Mesothelial cell of epicardium (in vitro differentiated cells): ENCODE measurements at places on chromosomes 12 and 14.

GRCh38 chr12:118680356-118680963, 300.9 kb upstream of the SRRM4 start:
- no peak for DNase-seq

- DNase-seq = no peak
These were observed 9.7 kb downstream of the NFATC4 start for GRCh38 chr14:24377657-24378056.

DNA sequence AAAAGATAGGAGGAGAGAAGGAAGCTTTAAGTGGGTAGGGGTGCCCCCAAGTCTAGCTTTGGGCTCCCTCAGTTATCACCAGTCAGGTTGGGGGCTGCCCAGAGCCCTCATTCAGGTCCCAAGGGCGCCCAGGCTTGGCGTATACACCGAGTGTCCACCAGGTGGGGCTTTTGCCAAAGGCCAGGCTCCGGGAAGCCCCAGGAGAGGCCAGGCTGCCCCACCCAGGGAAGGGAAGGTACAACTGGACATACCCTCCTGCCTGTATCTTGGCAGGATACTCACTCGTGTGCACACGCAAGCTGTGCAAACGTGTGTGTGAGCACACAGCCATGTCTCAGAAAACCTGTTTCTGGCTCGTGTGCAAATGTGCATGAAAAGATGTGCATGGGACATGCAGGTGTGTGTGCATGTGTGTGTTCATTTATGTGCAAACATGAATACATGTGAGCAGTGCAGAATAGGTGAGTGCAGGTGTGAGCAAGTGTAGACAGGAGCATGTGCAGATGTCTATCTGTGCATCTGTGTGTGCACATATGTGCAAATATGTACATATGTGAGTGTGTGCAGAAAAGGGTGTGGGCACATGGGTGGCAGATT, 103.9 kb upstream of the MYL2 start:
- peak; percentile 79 for DNase-seq

- DNase-seq = no peak
These were observed 165.5 kb upstream of the NOS1 start for GRCh38 chr12:117526757-117527478.

DNA sequence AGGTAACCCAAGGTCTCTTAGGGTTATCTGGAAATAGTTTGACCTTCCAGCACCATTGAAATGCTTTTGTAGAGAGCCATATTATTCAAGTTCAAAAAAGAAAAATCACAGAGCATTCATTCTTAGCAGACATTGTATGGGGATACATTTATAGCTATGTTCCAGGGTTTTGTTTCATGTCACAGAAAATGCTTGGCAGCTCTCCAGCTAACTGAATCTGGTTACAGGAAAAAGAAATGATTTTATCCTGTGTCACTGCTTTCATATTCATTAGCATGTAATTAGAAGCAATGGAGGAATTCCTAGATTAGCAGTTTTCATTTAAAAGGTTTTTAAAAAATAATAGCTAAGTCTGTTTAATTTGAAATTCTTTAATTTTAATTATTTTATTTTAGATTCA, 78.9 kb downstream of the SNAPC1 start:
- DNase-seq = no peak

DNA sequence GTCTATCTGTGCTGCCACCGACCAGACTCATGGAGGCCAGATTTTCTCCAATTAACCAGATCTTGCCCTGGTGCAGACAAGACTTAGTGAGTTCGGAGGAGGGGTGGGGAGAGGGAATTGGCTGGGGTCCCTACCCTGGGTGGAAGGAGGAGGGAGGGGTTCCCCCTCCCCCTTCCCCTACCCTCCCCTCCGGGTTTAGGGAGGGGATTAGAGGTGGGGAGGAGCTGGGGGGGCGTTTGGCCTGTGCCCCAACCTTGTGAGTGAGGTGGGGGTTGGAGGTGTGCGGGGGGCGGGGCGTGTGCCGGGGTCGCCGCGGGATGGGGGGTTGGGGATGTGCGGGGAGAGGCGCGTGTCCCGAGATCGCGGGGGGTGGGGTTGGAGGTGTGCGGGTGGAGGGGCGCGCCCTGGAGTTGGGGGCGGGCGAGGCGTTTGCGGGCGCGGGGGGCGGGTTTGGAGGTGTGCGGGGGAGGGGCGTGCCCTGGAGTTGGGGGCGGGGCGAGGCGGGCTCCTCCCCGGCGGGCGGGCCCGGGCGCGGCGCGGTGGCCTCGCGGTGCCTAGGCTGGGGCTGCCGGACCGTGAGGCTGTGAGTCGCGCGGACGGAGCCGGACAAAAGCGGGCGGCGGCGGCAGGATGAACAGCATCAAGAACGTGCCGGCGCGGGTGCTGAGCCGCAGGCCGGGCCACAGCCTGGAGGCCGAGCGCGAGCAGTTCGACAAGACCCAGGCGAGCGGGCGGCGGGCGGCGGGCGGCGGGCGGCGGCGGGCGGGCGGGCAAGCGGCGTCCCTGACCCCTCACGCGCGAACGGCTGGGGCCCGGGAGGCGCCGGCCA, at the start of gene HIP1R:
Gene HIP1R, plus strand, starts transcription at position 537 of the 829 bp plus-strand sequence. Its CDS starts 94 bp downstream, at position 631.
- DNase-seq = no peak

DNA sequence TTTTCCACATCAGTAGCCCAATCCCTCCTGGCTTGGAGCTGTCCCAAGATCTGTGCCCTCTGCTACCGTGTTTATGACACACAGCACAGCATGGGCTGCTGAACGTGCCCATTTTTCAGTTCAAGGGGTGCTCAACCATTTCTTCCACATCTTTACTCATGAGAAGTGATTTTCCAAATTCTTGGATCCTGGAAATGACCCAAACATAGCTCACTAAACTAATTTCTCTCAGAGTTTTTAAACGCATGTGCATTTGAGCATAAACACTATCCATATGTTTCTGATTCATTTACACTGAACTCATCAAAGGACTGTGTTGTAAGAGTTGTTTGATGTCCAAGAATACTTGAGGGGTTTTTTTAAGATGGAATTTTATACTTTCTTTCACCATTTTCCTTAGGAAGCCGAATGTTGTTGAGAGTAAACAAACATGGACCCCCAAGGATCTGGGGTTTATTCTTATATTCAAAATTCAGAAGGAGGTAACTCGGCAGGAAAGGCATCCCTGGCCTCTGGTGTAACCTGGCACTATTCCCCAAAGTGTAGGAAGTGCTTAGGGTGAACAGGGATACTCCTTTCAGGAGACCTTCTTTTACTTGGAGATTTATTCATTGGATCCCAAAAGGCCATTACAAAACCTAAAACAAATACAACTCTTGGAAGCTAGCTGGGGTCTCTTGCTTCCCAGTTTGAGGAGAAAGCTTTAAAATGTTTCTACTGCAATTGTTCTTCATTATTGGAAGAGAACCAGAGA, 215.0 kb downstream of the BMP4 start:
- no peak for DNase-seq

GRCh38 chr14:54451121-54451601, 10.0 kb upstream of the CNIH1 start:
- no peak for DNase-seq

DNA sequence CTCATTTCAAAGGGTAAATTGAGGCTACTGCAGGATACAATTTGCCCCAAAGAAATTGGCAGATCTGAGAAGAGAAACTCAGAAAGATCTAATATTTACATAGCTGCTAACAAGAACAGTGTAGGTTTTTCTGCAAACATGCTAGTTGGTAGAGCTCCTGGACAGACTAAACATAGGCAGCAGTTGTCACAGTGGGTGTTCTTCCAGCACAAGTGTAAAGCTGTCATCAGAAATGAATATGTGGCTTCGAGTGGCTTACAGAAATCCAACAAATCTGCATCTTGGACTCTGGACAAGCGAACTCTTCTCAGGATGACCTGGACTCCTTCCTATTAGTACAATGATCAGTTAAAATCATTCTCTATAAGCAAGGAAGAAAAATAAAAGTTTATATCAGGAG, 5.9 kb downstream of the CBX5 start:
- DNase-seq = no peak

DNA sequence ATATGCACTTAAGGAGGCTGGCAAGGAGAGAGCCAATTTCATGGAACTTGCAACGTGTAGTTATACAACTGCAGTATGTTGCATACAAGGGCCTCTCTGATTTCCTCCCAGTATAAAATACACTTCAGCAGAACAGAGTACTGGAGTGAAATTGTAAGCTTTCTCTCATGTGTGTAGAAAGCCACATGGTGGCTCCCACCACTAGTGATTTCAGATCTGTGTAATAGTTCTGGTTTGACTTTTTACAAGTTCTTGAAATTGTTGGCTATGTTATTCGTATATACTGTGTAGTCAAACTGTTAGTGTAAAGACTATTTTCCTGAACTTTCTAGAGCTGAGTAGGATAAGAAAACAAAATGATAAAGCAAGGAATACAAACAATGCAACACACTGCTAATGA, 16.4 kb upstream of the LMO3 start:
- DNase-seq = no peak

- no peak for DNase-seq
These were observed 1.1 kb downstream of the CNIH1 start for GRCh38 chr14:54440037-54440436.

GRCh38 chr12:57401165-57401564, 29.7 kb downstream of the R3HDM2 start:
- DNase-seq = no peak

GRCh38 chr14:41607966-41608663, 1.4 kb downstream of the LRFN5 start:
- peak; percentile 47 for DNase-seq

DNA sequence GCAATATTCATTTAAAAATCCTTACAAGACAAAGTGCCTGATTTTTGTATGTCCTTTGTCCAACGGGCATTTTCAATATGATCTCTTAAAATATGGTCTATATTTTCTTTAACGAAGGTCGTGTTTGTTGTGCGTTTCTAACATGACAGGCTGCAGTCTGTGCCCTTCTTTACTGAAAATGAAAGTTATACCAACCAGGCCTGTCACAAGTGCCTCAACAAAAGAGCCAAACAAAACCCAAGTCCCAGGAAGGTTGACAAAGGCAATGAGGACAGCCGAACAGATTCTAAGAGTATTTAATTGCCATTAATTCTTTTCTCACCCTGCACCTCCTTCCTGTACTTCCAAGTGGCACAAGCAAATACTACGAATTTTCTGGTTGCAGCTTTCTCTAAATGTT, 13.9 kb downstream of the PAX9 start:
- no peak for DNase-seq

DNA sequence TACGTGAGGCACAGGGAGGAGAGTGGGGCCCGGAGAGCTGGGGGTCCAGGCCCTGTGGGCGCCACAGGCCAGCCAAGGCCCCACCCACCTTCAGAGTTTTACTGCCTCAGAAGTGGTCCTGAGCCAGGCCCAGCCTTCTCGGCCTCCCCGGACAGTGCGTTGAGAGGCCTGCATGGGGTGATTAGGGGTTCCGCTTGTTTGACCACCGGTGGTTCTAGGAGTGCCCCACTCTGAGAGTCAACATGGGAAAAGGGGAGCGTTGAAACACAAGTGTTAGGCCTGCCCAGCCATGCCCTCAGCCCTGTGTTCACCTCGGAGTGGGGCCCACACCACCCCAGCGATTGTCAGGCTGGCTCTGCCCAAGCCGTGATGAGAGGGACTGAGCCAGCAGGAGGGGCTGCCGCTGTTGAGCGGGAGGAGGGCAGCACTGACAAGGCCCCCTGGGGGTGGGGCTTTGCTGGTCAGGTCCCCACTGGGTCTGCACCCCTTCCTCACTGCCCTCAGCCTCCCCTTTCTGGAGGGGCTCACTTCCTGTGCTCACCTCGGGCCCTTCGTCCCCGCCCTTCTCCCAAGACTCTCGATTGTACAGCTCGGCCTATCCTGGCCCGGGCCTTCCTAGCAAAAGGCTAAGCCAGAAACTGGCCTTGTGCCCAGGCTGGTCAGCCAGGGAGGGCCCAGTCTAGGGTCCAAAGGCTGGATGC, 4.8 kb downstream of the CKB start:
- no peak for DNase-seq

GRCh38 chr14:101032433-101032832, 128.9 kb upstream of the RTL1 start:
- no peak for DNase-seq

DNA sequence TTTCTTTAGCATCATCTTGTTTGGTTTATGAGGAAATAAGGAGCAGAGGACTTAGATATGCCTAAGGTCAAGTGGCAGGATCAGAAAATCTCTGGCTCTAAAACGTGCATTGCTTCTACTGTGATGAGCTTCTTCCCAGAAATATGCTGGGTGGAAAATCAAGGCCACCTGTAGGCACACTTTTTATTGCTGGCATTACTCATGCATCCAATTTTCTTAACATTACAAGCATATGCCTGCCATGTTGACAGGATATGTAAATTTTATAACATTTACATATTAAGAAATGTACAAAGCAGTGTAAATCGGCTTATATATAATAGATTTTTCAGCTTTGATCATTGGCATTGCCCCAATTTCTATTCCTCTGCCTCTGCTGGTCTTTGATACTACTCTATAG, 409.6 kb downstream of the TMEM132D start:
- DNase-seq = no peak

DNA sequence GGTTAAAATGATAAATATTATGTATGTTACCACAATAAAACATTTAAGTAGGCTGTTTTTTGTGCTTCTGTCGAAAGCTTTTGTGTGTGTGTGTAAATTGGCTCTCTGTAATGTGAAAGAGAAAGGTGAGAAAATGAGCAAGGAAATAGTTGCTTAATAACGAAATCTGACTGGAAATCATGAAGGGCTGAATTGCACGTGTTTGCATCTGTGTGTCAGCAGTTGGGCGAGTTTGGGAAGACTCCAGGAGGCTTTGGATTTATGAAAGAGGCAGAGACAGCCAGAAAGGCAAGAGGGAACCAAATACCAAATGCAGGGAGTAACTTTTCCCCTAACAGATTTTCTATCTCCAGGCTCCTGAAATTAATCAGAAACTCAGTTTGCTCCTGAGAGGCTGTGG, 47.2 kb upstream of the PLEKHG3 start:
- DNase-seq = no peak

DNA sequence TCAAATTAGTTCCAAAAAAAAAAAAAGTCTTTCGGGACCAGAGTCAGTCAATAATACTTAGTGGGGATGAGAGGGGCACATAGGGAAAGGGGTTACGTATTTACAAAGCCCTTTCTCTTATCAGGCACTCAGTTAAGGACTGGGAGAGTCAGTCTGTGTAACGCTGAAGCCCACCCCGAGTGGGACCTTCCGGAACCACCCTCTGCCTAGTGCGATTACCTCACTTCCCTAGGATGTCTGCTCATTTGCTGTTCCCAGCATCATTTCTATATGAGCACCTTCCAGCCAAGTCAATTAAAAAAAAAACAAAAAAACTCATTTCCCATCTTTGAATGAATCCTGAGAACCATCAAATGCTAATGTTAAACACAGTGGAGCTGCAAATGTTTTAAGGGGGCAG, 76.9 kb downstream of the BMP4 start:
- no peak for DNase-seq

DNA sequence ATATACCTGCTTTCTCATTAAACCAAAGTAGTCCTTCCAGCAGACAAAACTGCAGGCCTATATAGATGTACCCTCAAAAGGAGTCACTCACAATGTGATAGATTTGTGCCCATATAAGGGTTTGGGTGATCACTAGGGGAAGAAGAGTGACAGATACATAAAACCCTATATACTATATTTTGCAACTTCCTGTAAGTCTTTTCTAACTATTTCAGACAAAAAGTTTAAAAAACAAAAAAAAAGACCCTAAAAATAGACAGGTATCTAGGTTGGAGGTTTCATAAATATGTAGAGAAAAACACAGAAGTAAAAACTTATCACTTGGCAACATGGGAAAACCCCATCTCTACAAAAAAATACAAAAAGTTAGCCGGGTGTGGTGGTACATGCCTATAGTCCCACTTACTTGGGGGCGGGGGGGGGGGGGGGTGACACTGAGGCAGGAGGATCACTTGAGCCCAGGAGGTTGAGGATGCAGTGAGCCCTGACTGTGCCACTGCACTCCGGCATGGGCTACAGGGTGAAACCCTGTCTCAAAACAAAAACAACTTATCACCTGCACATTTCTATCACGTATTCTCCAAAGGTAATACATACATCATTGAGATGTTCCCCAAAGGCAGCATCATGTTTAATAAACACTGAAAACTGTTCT, 2.9 kb downstream of the VCPKMT start:
- no peak for DNase-seq
